ENCODE measurements at places on chromosomes 7 and 10. TPM values are rescaled to one million over a fixed set of nuclear protein-coding genes. Genes with fewer than 3 reads are reported as not detected.

- peak; percentile 42 for DNase-seq
Measured at GRCh38 chr10:50224330-50224952, 26.9 kb downstream of the ASAH2 start.

DNA sequence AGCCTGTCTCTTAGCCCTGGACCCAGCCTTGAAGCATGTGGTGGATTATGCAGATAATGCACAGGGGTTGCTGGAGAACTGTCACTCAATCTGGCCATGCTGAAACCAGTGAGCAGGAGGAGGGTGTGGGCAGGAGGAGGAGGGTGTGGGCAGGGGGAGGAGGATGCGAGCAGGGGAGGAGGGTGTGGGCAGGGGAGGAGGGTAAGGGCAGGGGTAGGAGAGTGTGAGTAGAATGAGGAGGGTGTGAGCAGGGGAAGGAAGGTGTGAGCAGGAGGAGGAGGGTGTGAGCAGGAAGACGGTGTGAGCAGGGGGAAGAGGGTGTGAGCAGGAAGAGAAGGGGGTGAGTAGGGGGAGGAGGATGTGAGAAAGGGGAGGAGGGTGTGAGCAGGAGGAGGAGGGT is 18.8 kb downstream of the CAMK2B start:
- DNase-seq: no peak

- no peak for DNase-seq
Measured at GRCh38 chr7:136526408-136527105, 341.9 kb upstream of the CHRM2 start.

DNA sequence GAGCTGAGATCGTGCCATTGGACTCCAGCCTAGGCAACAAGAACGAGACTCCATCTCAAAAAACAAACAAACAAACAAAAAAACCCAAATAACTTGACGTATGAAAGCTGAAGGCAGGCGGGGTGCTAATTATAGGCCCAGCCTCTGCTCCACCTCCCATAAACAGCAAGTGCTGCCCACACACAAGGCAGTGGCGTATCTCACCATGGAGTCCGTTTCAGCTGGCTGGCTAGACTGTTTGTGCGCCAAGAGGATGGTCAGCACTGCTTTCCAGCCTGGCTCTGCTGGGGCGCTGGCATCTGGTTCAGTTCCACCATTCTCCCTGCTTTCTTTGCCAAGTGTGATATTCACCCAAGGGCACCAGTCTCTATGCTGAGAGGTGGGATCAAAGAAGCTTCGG is 29.1 kb downstream of the ZC3HC1 start:
- DNase-seq: no peak

- DNase-seq: no peak
Measured at GRCh38 chr7:30708983-30709382, 26.7 kb upstream of the CRHR2 start.

DNA sequence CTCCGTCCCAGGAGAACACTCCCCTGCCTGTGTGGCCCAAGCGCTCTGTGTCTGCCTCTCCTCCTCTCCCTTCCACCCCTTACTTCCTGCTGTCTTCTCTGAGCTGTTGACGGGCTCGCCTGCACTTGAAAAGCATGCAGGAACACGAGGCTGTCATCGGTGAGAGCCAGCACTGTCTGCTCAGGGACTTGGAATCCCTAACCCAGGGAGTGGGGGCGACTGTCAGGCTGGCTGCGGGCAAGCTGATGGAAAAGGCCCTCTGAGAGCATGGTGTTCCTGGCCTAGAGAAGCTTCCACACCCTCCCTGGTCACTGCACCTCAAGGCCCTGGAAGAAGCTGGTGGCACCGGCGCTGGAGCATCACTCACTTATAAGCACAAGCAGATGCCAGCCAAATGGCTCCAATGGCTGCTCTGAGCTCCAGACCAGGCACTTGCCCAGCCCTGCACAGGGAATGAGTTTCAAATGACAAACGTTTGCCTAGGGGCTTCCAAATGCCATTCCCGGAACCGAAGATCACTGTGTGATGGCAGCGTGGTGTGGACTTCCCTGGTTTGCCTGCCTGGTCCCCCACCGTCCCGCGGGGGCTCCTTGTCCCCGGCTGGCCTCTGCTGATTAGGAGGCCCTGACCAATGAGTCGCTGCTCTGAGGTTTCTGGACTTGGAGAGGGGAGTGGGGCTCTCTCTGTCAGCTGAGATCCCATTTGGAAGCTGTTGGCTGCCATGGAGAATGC is 56.7 kb upstream of the EBF3 start:
- peak; percentile 25 for DNase-seq

- DNase-seq: no peak
Measured at GRCh38 chr10:112332509-112333228, 41.2 kb upstream of the ACSL5 start.

- DNase-seq: no peak
Measured at GRCh38 chr10:49505076-49505475, 33.8 kb downstream of the ERCC6 start.

GRCh38 chr7:150973571-150974451 is 4.3 kb downstream of the KCNH2 start:
- peak; percentile 73 for DNase-seq

The DGKB gene
- 0.26 TPM for total RNA-seq

The PNLIPRP1 gene
- not detected for total RNA-seq

The GALNT17 gene
- total RNA-seq: 43.2 TPM

The SLC13A1 gene
- total RNA-seq: not detected

Measured in H9 (cell line).